Activated CD4-positive, alpha-beta T cell treated with anti-CD3 and anti-CD28 coated beads for 36 hours (primary cell): ENCODE measurements at places on chromosomes 6 and 20.

GRCh38 chr20:11769825-11770224 is 147.9 kb upstream of the BTBD3 start:
- DNase-seq, result no peak

DNA sequence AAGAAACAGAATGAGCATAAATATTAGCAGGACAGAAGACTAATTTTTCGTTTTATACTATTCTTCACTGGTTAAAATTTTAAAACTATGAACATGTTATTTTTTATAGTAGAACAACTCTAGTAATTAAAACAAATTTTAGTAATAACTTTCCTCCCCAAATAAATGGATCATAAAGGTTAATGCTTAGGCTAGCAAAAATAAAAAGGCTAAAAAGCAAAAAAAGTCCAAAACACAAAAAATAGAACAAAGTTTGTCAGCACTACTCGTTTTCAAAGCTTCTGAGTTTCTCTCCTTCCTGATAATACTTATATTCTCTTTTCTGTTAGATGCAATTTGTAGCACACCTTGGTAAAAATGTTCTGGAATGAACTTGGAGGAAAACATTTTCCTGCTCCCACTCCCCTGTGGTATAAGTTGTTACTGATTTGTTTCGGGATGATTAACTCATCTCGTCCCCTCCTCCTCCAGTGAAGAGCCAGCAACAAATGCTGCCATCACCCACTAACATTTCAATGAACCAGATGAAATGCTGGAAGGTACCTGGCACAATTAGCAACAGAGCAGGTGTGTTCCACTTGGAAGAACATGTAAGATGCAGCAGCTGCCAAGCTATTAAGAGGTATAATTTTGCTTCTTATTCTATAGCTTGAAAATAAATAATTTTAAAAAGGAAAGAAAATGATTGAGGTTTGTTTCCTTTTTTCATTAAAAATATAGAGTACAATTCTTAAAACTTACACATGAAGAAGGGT is 130.5 kb downstream of the MYB start:
- DNase-seq, result no peak

GRCh38 chr6:27870291-27870870 is 41.8 kb downstream of the OR2B2 start:
- no peak for DNase-seq

GRCh38 chr6:104506429-104506828 is 353.3 kb downstream of the HACE1 start:
- no peak for DNase-seq

- DNase-seq, result no peak
Observed at GRCh38 chr20:21301940-21302663, 1.0 kb upstream of the XRN2 start.

DNA sequence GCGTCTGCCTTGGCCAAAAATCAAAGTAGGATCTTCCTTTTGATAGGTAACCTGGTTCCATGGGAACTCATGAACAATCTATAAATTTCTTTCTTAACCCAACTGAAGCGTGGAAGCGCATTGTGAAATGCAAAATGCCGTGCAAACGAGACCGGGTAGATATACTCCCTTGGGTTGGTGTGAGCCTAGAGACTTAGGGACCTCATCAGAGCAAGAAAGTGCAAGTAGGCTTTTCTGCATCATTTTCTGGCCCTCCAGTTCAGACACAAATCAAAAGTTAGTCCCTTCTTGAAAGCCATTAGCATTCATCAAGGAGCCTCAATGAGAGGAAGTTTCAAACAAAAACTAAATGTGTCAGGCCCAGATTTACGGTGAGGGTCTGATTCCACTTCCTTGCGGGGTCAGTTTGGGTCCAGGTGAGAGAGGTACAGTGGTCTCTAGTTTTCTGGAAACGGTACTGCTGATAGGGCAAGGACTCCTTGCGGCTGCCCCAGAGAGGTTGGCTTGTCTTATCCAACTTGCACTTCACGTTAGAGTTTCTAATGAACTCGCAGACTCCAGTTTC is 5.3 kb upstream of the ZNF184 start:
- DNase-seq, result peak; percentile 14

DNA sequence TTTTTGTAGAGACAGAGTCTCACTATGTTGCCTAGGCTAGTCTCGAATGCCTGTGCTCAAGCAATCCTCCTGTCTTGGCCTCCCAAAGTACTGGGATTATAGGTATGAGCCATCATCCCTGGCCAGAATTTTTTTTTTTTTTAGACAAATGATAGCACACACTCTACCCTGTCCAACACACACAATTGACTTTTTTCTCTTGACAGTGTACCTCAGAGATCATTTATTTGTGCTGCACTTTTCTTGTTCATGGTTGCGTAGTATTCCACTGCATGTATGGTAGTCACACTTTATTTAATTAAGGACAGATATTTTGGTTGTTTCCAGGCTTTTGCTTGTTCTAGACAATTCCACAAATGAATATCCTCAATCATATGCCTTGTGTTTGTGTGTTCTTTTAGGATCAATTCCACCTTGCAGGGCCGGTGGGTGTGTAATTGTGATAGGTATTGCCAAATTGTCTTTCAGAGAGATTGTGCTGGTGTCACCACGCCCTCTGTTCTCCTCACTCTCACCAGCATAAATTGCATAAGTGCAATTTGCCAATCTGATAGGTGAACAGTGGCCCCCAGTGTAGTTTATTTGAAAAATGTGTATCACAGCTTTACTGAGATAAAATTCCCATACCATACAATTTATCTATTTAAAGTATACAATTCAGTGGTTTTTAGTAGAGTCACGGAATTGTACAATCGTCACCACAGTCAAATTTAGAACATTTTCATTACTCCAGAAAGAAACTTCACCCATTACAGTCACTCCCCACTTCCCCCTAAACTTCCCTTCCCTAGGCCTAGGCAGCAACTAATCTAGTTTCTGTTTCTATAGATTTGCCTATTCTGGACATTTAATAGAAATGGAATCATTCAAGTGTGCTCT is 20.1 kb downstream of the SRC start:
- no peak for DNase-seq

DNA sequence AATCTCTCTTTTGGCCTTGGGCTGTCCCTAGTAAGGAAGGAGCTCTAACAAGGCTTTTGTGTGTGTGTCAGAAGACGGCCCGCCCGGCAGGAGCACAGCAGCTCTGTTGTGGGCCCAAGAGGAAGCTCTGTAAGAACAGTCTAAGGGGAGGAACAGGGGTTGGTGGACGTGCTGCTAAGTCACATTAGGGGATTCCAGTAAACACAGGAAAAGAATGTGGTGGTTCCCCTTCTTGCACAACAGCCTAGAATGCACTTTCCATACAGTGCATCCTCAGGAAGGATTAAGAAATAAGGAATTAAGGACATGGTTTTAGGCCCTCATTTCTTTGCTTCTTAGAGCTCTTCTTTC is 114.5 kb downstream of the RNF144B start:
- DNase-seq, result peak; percentile 24

- DNase-seq, result peak; percentile 18
Observed at GRCh38 chr6:71420095-71420692, 131.6 kb downstream of the OGFRL1 start.

DNA sequence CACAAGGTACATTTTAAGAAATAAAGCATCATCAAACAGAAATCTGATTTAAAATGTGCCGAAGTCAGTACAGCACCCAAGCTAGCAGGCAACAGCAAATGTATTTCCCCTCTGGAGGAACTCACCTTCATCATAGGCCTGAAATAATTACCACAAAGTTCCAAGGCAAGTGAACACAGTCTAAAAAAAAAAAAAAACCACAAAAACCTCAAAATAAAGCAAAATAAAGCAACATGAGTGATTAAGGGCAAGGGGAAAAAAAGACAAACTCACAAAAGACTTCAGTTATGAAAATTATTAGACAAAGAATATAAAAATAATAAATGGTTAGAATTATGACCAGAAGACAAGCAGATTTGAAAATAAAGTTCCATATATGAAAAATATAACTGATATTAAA is 10.4 kb downstream of the GPR63 start:
- no peak for DNase-seq

DNA sequence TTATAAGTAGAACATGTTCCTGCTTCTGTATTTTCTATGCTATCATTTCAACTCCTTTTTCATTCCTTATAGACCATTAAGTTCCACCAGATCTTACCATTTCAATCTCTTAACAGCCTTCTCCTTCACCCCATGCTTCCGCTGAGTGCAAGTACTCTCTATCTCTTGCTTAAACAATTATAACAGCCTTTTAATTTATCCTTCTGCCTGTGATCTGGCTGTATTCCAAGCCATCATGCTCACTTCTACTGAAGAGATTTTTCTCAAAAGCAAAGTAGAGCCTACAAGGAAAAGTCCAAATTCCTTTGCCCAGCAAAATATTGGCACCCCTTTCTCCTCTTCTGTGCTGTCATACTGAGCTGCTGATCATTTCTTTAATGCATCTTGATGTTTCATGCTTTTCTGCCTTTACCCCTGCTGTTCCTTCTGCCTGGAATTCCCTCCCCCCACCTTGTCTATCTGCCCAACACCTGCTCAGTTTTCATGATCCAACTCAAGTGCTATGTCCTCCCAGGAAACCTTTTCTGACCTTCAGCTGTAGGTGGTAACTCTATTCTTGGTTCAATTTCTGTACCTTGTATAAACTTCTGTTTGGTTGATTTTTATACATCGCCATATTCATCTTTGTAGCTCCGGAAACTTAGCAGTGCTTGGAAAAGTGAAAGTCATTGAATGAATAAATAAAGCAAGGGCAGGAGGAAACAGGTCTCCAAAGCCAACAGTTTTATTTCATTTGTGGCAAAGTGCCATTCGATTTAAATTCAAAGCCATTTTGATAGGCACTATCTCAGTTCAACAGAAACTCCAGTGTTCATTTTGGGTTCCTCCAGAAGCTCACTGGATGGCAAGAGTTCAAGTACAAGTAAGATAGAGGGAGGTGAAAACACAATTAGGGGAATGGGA is 10.5 kb upstream of the BMP2 start:
- DNase-seq, result no peak

- peak; percentile 73 for DNase-seq
Observed at GRCh38 chr6:35919827-35920751, 809 bp downstream of the SRPK1 start.

GRCh38 chr6:149482545-149483333 is 2.1 kb downstream of the ZC3H12D start:
- DNase-seq, result peak; percentile 55

DNA sequence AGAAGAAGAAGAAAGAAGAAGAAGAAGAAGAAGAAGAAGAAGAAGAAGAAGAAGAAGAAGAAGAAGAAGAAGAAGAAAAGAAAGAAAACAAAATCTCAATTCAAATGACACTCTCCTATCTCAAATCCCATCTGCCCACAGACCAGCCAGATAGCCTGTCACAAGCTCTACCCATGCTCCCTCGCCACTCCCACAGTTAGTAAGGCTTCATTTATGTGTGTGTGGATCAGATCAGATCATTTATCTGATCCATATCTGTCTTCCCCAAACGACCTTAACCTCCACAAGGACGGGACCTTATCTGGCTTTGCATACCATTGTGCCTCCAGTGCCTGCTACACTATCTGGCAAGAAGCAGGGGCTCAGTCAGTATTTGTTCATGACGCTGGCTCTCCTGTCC is 81.9 kb upstream of the RREB1 start:
- DNase-seq, result no peak

DNA sequence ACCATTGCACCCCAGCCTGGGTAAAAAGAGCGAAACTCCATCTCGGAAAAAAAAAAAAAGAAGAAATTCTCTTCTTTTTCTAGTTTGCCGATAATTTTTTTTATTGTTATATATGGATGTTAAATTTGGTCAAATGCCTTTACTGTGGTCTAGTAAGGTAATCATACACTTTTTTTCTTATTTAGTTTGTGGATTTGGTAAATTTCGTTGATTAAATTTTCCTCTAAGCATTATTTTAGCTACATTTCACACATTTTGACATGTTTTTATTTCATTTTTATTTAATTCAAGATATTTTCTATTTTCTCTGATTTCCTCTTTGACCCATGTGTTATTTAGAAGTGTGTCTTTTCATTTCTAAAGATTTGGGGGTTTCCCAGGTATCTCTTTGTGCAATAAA is 18.0 kb upstream of the ELOVL2 start:
- no peak for DNase-seq

DNA sequence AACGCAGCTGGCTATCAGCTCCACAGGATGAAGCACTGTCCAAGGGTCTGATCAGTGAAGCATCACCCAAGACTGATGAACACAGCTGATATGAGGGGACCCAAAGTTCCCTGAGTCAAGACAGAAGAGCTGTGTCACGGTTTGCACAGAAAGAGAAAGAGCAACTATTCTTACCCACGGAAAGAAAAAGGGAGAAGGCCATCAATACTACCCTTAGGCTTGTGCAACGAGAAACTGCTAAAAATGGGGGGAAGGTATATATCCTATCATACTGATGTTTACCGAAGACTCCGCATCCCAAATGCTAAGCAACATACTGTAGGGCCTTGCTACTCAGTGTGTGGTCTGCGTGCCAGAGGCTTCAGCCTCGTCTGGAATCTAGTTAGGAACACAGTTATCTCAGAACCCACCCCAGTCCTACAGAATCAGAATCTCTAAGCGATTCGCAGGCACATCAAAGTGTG is 665 bp downstream of the FASTKD5 start:
- no peak for DNase-seq

DNA sequence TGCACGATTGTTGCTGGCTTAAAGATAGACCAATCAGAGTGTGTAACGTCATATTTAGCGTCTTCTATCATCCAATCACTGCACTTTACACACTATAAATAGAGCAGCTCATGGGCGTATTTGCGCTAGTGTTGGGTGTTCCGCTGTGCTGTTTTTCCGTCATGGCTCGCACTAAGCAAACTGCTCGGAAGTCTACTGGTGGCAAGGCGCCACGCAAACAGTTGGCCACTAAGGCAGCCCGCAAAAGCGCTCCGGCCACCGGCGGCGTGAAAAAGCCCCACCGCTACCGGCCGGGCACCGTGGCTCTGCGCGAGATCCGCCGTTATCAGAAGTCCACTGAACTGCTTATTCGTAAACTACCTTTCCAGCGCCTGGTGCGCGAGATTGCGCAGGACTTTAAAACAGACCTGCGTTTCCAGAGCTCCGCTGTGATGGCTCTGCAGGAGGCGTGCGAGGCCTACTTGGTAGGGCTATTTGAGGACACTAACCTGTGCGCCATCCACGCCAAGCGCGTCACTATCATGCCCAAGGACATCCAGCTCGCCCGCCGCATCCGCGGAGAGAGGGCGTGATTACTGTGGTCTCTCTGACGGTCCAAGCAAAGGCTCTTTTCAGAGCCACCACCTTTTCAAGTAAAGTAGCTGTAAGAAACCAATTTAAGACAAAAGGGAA is 57.9 kb downstream of the TRIM38 start:
- DNase-seq, result peak; percentile 86

- no peak for DNase-seq
Observed at GRCh38 chr6:30727920-30728553, 7.9 kb downstream of the TUBB start.

- no peak for DNase-seq
Observed at GRCh38 chr6:2756241-2756640, 5.5 kb upstream of the MYLK4 start.

DNA sequence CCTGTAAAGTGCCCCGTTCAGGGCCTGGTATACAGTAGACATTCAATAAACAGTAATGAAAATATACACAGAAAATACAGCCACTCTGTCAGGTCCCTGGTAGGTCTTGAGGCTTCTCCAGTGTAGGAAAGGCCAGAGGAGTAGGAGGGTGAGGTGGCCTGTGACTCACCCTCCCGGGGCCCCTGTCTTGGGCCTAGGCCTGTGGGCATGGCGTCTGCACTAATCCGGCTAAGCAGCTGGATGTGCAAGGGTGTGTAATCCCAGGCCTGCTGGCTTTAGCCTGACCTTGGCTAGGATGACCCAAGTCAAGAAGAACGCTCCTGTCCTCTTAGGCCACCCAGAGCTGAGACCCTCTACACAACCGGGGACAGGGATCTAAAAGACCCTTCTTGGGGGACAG is 84.9 kb downstream of the KCNB1 start:
- DNase-seq, result no peak
